Germinal center (tissue), 1 donor: ENCODE measurements at places on chromosomes 3 and 15.

DNA sequence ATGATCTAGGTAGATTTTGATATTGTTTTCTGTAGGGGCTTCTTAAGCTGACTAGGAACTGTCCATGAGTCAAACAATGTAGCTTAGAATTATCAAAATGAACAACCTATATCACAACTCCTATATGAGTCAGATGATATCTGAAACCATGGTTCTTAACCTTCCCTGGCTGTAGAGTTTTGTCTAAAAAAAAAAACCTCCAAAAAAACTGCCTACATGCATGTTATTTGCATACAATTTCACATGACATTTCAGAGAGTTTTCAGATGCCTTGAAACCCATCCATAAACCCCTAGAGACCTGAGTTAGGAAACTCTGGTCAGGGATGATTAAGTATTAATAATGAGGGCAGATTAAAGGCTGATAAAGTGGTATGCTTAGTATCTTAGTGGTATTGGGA, 157.0 kb downstream of the CHST2 start:
- DNase-seq, result no peak

- DNase-seq, result no peak
These were observed 11.8 kb upstream of the USP3 start for GRCh38 chr15:63492541-63493077.

DNA sequence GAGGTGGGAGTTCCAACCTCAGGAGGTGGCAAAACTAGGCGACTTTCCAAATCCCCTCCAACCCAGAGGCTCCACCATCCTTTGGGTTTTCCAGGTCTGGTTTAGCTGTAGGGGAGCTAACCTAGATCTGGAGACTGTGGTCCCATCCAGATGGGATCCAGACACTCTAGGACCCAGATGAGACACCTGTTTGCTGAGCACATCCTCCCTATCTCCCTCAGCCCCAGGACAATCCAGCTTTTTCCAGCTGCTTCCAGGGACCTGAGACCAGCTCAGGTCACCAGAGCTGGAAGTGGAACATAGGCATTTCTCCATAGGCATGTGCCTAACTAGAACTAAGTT, 18.2 kb downstream of the CRTAP start:
- no peak for DNase-seq

DNA sequence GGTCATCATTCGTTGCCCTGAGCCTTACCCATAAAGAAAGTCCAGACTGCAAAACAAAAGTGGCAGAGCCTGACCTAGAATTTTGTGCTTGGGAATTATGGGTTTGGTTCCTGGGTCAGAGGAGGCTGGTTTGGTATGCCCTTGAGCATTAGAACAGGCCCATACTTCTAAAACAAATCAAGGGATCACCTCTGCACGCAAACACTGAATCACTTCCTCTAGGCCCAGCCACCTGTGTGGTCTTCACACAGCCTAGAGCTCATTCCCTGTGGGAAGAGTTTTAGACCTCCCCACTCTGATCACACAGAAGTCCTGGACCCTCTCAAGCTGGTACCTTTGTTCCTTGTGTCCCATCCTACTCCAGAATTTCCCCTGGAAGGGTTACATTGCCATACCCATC, 59.4 kb downstream of the B3GNT5 start:
- no peak for DNase-seq

- DNase-seq, result no peak
These were observed 929.7 kb upstream of the CFAP20DC start for GRCh38 chr3:59979542-59979941.

DNA sequence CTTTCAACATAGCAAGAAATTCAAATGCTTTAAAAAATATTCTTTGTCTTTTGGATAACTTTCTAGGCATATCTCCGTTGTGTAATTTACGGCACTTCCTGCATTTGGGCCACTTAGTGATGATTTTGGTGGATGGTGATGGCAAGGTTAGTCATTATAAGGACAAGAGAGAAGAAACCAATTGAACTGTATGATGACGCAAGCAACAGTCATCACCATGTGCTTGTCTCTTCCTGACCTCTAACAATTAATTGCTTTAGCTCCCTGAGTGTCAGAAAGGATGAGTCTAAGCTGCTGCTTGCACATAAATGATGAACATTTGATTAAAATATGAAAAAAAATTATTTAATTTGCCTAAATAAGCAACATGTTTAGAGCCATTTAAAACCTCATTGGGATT, 11.3 kb upstream of the P2RY12 start:
- no peak for DNase-seq
